ENCODE measurements at places on chromosomes 2 and 18.
A peak's percentile ranks its signal among the peaks of the same experiment; 100 is the strongest.

DNA sequence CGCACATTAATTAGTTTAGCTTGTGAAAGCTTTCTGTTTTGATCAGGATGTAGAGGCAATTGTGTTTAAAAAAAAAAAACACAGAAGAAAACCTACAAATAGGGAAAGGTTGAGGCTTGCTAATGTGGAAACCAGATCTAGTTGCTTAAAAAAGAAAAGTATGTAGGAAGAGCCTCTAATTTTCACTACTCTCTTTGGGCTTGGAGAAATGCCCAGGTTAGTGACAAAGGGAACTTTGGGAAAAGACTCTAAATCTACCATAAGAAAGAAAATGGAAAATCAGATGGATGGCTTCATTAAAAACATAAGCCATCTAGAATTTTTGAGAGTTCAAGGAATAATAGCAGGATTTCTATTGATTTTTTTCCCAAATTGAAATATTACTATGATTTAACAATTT, 47.3 kb upstream of the SLC38A11 start:
- DNase-seq, result no peak

DNA sequence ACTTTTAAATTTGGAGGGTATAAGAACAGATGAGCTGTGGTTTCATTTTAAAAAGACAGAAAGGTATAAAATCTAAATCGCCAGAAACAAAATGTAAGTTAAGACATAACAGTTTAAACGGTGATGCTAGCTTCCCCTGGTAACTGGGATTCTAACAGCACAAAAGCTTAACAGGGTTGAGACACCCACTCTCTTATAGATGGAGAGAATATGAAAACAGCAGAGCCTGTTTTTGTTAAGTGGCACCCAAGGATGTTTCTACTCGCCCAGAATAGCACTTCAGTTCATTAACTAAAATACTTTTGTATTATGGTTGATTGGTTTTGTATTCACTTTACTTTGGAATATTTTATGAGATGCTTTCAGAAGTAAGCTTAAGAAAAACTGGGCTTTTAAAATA, 151.9 kb upstream of the RND3 start:
- DNase-seq, result no peak

DNA sequence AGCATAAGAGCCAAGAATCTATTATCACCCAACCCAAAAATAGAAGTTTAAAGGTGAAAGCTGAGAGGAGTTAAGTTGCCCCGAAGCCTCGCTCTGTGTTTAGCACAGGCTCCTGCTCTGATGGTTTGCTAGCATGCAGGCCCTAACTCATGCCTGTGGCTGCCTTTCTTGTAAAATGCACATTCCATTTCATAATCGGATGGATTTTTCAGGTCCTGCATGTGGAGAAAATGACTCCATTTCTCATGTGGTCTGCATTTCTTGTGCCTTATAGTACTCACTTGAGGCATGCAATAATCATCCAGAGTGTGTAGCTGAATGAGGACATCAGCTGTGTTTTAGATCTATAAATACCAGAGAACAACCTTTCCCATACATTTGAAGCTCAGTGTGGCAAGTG, 381.8 kb downstream of the CPS1 start:
- DNase-seq, result no peak

GRCh38 chr2:179264368-179265081, at the start of gene SESTD1:
Gene SESTD1 (minus strand): TSS chr2:179264832. CDS start chr2:179191841, 72,991 bp downstream.
- DNase-seq, result no peak

GRCh38 chr2:128090945-128091725, at the start of gene UGGT1:
Gene UGGT1 (plus strand): TSS chr2:128091200. CDS start chr2:128091358, 158 bp downstream.
- DNase-seq, result peak; percentile 88

DNA sequence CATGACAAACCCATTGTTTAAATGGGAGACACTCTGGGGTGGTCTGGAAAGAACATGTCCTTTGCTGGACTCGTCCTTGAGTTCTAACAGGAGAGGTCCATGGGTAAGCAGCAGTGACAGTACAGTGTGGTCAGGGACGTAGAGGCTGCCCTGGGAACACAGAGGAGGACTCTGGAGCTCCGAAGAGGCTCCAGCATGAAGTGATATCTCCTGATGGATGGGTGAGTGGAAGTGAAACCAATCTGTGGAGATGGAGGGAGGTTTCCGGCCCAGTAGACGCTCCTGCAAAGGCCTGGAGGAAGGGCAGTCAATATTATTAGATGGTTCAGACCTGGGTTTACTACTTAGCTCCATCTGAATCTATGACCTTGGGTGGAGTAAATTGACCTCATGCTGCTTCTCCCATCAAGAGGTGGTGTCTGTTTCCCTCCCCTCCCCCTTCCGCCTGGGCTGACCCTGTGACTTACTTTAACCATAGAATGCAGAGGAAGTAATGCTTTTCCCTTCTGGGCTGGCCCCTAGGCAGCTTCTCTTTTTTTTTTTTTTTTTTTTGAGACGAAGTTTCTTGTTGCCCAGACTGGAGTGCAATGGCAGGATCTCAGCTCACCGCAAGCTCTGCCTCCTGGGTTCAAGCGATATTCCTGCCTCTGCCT, 2.3 kb upstream of the TFCP2L1 start:
- DNase-seq, result no peak

GRCh38 chr18:79944126-79944731, 7.2 kb downstream of the SLC66A2 start:
- no peak for DNase-seq

- DNase-seq, result no peak
Observed at GRCh38 chr18:57057890-57058289, 89.0 kb upstream of the BOD1L2 start.

DNA sequence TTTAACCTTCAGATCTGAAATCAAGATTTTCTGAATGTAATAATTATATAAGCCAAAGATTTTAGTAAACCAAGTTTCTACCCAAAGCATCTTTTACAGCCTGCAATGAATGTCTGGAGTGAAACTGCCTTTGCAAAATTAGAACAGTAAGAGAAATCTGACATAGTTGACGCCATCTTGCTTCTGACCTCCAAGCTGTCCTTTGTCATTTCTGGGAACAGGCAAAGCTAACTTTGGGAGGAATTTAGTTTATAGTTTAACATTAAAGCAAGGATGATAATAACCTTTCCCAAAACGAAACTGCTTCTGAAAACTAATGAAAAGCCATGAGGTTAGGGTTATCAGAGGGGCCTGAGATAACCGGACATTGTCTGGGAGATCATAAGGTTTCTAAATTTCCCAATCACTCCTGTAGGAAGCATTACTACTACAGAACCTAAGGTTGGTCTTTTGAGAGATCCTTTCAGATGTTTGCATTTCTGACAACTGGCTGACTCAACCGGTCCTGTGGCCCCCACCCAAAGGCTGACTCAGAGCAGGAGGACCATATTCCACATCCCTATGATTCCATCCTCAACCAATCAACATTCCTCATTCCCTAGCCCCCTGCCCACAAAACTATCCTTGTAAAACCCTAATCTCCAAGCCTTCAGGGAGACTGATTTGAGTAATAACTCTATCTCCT, 124.5 kb downstream of the TMEM131 start:
- DNase-seq, result no peak

DNA sequence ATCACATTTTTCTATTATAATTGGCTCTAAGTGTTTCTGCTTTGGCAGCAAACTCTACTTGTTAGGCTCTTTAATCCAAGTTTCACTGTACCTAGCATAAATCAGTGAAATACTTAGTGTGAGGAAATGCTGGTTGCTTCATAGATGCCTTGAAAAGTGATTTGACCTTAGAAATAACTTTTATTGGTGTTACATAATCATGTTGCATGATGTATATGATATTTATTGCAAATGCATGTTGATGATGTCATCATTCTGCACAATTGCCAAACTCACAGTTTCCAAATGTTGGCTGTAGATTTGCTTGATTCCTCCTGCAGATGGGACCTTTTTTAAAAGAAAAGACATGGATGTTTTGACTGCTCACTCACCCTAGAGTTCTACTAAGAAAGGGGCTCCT, 137.6 kb upstream of the BCL2L11 start:
- DNase-seq, result no peak

DNA sequence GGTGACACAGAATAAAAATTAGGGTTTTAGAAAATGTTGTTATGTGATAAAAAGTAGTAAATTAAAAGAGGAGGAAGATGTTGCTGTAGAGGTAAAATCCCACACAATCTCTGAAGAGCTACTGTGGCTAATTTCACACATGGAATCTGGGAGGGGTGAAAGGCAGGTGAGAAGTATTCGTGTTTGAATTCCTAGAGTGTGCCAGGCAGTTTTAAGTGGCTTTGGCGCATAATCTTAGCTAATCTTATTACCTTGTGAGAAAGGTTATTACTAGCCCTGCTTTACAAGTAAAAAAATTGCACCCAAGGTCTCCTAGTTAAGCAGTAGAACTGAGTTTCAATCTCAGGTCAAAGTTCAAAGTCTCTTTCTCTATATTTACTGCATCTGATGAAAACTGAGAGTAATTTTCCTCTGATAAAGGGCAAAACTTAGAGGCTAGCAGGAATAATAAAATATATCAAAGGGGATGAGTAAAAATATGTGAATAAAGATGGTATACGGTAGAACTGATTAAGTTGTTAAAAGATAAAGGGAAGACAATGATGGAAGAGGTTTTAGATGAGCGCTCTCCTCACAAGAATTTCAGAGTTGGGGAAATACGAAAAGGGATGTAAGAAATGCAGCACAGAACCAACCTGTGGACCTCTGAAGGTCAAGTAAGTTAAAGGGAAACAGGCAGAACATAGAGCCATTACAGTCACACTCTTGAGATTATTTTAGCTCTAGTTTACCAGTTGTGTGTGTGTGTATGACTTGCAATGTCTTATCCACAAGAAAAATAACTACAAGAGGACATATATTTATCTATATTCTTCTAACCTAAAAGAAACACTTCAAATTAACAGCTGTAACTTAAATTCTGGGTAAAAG, 34.8 kb downstream of the GAREM1 start:
- DNase-seq, result no peak

GRCh38 chr18:24605444-24605843, 145.0 kb downstream of the HRH4 start:
- no peak for DNase-seq

- DNase-seq, result no peak
Observed at GRCh38 chr2:132275396-132275795, 113.6 kb upstream of the ANKRD30BL start.

- no peak for DNase-seq
Observed at GRCh38 chr2:239727776-239728600, 297.2 kb downstream of the NDUFA10 start.

DNA sequence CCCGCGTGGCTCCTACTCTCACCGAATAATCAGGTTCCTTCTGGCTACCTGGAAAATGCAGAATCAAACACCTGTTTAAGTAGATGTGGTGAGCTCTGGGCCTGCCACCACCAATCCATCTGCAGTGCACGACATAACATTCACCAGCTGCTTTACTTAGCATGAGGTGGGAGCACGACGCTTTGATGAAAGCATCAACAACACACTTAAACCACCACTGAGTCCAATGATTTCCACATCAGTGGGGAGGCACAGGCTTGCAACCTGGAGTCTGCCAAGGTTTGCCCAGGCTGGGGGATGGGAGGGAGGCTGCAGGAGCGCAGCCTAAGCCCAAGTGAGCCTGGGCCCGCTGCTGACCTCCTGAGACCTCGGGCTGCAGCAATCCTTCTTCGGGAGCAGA, 415.5 kb downstream of the MEIS1 start:
- DNase-seq, result no peak

DNA sequence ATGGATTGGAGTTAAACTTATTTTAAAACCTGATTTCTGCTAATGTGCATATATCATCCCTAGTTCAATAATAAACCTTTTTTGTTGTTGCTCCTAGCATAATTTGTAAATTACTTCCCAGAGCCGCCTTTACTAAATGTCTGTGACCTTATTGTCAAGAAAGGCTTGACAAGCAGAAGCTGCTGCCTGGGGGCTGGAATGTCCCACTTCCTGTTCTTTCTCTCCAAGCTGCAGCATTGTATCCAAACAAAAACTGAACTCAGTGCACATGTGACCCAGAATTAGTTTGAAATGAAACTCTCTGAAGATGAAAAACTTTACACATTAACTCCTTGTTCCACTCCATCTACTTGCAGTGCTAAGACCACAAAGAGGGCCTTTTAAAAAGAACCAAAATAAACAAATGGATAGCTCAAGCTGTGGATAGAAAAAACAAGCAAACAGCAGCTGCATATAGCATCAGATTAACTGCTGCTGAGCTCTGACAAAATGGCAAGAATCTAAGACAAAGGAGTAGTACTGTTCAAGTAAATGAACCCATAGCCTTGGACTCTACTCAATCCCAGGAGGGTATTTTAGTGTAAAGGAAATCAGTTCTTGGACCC, 99.8 kb upstream of the NEUROD1 start:
- DNase-seq, result no peak

- no peak for DNase-seq
Observed at GRCh38 chr2:45975752-45976517, 321.3 kb upstream of the EPAS1 start.

GRCh38 chr2:64325477-64325851, 128.5 kb upstream of the LGALSL start:
- no peak for DNase-seq

DNA sequence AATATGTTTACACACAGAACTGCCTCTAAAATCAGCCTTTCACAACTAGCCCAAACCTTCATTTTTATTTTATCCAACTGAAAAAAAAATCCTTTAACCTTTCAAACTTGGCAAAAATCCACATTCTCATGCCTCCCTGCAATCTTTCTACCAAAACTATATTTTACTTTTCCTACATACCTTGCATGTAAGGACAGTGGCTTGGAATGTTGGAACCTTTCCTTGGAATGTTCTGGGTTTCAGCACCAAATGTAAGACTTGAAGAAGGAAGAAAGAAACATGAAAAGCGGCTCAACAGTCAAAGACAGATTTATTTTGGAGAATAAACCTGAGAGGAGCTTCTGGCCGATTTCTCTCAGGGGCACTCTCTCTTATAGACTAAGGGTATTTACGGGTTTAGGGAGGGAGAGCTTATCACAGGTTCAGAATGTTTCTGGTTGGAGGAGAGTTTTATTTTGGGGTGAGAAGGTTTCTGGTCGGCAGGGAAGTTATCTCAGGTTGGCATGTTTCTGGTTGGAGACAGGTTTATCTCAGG, 79.7 kb downstream of the RRM2 start:
- no peak for DNase-seq

- no peak for DNase-seq
Observed at GRCh38 chr2:141957827-141958450, 172.9 kb downstream of the LRP1B start.

GRCh38 chr2:181252262-181253148, 204.7 kb upstream of the ITGA4 start:
- DNase-seq, result no peak

- DNase-seq, result no peak
Observed at GRCh38 chr2:132789066-132789465, 119.1 kb upstream of the LYPD1 start.

DNA sequence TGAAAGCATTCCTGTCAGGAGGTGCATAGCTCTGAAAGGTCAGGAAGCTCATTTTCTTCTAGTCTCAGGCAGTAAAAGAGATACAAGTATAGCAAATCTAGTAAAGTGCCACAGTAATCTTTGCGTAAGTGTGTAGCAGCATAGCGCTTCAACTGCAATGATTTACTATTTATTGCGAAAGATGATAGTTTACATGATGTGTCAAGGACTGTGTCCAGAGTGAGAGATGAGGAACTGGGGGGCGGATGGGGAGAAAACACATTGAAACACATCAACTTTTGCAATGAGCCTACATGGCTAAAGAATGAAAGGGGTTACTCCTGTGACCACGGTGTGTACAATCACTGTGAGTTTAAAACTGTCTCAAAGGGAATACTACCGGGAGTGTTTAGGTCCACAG, 644.4 kb downstream of the GALR1 start:
- DNase-seq, result no peak

Data from stimulated activated CD8-positive, alpha-beta memory T cell treated with anti-CD3 and anti-CD28 coated beads, Interleukin-7, amount 100 ng/mL, for 4 hours (primary cell).